CD4-positive, alpha-beta T cell treated with Interferon alpha-2 for 1 hour (primary cell): ENCODE measurements at places on chromosomes 3 and 15.

- DNase-seq: no peak
Measured at GRCh38 chr3:52040600-52040999, 15.8 kb downstream of the DUSP7 start.

DNA sequence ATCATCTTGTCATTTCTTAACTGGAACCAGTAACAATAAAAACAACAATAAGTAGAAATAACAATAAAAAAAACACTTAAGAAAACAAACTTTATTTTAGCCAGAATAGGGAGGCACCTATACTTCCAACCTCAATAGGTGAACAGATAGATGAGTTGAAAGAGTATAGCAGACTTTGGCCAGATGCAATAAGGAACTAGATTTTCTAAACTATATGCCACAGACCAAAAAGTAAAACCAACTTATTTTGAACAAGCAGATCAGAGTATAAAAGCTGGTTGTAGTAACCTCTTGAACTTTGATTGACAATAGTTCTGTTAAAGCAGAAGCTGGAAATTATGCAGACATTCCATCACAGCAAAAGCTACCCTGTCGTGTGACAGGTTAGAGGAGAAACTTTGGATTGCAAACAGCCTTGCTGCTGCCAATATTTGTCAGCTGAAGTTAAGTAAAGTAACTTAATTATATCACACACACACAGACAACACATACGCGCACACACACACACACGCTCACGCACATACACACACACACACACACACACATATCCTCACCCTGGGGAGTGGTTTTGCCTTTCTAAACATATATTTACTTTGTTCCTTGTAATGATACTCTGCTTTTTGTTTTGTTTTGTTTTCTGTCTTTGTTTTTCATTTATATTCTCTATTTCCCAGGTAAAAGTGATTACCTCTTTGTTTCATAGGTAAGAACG lies 903.6 kb downstream of the VGLL3 start:
- DNase-seq: no peak

DNA sequence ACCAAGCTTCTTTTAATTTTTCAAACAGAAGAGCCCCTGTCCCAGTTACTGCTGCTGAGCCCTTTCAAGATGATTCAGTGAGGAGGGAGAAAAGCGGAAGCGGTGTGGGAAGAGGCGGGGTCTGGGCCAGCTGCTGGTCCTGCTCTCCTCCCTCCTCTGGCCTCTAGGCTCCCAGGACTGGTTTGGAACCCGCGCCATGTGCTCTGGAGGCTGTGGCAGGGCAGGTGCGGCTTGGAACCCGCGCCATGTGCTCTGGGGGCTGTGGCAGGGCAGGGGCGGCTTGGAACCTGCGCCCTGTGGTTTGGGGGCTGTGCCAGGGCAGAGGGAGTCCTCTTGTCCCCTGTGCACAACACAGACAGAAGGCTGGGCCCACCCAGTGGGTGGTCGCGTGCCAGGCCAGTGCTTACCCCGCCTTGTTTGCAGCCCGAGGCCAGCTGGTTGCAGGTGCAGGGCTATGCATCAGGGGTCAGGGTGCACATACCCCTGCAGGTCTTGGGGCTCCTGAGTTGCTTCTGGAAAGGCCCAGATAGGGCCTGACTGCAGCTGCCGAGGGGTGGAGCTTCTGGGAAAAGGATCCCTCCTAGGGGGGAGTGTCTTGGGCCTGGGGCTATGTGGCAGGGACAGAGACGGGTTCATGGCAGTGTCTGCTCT lies 12.2 kb downstream of the ALG1L2 start:
- peak; percentile 38 for DNase-seq

DNA sequence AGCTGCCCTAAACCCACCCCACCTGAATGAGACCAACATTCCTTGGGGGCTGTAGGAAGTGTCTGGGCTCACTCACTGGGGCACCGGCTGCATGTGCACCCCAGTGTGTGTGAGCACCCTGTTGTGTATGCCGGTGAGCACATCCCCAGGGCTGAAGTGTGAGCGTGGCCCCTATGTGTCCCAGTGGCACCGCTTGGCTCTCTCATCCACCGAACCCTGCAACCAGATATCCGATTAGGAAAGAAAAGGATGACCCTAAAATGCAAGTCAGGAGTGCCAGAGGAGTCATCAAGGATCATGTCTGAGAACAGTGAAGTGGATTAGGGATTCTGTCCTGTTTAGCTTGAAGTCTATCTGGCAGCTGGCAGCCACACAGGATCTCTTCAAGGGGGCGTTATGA lies 84.0 kb upstream of the ALDH1L1 start:
- DNase-seq: no peak

DNA sequence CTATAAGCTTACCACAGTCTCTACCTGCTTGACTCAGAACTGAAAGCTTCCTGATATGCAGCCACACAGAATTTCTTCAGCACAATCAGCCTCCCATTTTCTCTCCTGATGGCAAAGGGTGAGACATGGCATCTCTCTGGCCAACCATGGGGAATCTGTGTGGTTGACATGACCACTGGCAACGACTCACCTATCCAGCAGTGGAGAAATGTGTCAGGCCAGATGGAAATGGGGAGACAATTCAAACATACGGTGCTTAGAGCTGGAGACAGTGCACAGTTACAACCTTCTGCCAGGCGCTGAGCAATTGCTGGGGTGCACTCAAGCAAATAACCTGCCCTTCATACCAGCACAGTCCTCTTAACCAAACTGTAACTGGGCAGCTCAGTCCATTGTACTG lies 3.6 kb downstream of the ZNF385D start:
- no peak for DNase-seq

GRCh38 chr15:61115679-61116078 lies 113.4 kb downstream of the RORA start:
- no peak for DNase-seq

GRCh38 chr15:92847841-92848240 lies 52.3 kb upstream of the CHD2 start:
- no peak for DNase-seq
